Progenitor cell of endocrine pancreas (in vitro differentiated cells): ENCODE measurements at places on chromosomes 3 and 15.

DNA sequence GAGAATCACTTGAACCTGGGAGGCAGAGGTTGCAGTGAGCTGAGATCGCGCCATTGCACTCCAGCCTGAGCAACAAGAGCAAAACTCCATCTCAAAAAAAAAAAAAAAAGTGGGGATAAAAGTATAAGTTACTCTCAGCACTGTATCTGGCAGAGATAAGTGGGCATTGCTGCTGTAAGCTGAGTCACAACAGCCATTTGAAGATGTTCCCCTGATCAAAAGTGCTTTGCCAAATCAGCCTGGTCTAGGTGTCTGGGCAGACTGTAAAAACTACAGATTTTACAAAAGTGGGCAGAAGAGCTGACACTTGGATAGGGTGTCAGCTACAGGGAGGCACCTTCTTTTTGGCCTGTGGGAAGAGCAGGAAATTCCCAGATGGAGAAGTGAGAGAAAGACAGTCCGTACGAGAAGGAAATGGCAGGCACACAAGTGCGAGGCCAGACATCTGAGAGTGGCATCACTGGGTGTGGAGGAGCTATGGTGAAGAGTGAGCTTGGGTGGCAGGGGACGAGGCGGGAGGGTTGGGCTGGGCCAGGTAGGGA is 78.5 kb downstream of the TRAK1 start:
- DNase-seq: no peak

- DNase-seq: no peak
Measured at GRCh38 chr15:22978691-22979237, 1.4 kb downstream of the CYFIP1 start.

DNA sequence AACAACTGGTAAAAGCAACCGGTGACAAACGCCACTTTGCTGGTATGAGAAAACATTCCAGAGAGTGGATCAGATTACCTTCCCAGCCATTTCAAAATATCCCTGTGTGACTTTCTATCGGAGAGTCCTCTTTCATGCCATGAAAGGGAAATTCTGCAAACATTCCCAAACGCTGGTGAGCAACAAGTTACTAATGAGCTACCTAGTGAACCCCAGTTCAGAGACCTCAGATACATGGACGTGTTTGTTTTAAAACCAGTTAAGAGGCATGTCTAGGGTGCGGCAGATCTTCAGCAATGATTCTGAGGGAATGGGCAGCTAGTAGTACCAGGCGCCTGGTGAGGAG is 418.2 kb upstream of the NR2F2 start:
- no peak for DNase-seq

GRCh38 chr3:66014651-66015050 is 24.1 kb downstream of the MAGI1 start:
- DNase-seq: no peak

DNA sequence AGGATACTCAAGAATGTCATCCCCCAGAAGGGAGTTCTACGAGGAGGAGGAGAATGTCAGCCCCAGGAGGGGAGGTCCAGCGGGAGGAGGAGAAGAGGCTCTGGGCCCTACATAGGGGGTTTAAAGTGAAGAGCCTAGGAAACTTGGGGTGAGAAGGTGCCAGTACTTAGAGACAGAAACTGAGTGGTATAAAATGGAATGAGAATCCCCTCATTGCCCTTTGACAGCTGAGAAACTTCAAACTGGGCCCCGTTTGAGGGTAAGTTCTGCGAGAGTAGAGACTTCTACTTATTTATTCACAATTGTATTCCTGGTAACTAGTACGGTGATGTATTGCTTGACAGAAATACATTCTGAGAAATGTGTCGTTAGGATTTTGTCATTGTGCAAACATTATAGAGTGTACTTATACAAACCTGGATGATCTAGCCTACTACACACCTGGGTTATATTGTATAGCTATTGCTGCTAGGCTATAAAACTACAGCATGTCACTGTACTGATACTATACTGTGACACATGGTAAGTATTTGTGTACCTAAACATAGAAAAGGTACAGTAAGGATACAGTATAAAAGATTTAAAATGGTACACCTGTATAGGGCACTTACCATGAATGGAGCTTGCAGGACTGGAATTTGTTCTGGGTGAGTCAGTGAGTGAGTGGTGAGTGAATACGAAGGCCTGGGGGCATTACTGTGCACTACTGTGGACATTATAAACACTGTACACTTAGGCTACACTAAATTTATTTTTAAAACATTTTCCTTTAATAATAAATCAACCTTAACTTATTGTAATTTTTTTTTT is 62.0 kb downstream of the TSC22D2 start:
- DNase-seq: no peak

GRCh38 chr3:110562621-110563020 is 509.0 kb upstream of the NECTIN3 start:
- no peak for DNase-seq

DNA sequence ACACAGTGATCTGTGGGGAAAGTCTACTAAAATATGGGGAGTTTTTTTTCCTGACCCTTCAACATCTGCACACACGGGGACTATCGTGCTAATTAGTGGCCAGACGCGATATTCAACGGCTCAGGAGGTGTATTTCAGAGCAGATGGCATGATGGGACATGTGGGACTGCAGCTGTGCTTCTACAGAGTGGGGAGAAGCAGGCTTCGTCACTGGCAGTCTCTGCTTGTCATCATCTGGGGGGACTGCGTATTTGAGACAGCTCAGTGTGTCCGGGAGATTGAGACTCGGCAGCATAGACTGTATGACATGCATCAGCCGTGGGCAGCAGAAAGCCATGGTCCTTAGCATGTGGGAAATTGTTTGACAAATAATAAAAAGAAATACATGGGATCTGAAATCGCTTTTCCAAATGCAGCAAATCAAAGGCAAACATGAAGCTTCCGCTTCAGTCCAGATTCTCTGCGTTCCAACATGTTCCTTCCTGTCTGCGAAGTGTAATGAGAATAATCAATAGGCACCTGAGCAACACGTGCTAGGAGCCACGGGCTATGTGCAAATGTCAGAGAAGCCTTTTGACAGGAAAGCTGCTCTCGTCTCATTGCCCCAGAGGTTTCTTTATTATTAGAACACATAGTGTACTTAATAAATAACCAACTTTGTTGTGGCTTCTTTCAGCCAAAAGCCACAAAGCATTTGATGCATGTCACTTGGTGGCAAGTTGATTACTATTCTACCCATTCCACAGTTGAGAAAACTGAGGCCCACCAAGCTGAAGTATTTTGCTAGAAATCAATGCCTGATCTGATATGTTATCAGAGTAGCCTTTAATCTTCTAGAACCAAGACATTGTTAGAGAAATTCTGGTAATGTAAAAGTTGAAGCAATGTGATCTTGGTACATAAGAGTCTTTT is 276.3 kb downstream of the RYR3 start:
- no peak for DNase-seq

DNA sequence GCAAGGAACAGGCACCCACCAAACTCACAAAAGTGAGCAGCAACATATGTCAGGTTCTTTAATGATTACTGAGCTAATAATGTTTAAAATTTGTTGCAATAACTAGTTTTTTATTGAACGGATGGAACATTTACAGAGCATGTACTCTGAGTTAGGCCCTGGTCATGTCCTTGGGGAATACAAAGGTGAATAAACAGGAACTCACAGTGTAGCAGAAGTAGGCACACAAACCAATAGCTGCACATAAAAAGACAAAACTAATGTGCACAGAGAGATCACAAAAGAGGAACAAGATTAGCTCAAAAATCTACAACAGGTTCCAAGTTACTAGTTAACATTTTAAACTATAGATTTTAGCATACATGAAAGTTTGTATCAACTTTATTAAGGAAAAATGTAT is 505.3 kb upstream of the PPP2R3A start:
- no peak for DNase-seq

DNA sequence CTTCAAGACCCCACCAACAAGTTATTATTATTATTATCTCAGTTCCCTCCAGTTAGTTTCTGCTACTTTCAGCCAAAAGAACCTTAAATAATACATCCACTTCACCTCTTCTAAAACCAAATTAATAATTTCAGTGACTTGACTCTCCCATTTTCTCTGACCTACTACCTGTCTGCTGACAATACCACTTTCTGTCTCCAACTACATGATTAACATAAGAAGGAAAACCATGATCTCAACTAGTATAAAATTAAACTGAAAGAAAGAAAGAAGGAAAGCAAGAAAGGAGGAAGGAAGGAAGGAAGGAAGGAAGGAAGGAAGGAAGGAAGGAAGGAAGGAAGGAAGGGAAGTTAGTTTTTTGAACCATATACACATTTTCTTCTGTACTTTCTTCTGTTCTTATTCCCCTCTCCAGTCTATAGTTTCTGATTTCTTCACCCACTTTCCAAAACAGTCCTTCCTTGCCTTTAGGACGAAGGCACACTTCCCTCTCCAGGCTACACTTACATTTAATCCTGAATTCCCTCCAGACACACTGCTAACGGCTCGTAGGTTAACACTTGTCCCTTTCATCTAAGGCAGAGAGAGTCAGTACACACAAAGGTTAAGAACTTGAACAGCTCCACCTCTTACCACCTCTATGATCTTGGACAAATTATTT is 79.5 kb upstream of the GUCA1C start:
- no peak for DNase-seq

- DNase-seq: no peak
Measured at GRCh38 chr3:155701882-155702465, 42.9 kb downstream of the PLCH1 start.

GRCh38 chr3:11719406-11720303 is 75.9 kb upstream of the VGLL4 start:
- peak; percentile 94 for DNase-seq

GRCh38 chr3:37991109-37991508 is 523 bp downstream of the VILL start:
- DNase-seq: no peak

DNA sequence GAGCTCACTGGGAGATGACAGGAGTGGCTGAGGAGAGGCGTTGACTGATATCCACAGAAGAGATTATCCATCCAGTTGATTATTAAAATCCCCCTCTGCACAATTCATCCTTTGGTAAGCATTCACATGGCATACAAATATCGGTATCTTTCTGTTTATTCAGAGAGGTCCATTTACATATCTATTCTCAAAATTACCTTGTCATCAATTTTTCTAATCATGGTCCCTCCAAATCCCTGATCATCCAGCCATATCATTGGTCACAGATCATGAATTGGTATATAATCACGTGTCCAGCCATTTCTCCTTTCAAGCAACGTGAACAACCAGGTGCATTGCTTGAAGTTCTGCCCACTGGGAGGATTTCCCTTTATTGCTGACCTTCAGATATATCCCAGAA is 1321.0 kb downstream of the ROBO2 start:
- DNase-seq: no peak

DNA sequence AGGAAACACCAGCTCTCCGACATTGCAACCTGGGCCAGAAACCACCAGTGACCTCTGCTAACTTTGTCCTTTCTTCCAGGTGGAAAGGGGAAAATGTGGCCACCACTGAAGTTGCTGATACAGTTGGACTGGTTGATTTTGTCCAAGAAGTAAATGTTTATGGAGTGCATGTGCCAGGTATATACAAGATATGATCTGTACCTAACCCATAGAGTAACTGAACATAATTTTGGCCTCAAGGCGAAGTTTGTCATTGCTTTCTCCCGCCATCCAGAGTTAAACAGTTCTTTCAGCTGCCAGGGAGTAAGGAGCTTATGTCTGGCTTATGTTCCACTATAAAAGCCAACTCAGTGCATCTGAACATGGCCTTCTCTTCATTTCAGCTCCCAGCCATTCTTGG is 36.7 kb downstream of the HDC start:
- DNase-seq: no peak

GRCh38 chr15:61621146-61621545 is 392.0 kb upstream of the RORA start:
- DNase-seq: peak; percentile 16

- DNase-seq: peak; percentile 4
Measured at GRCh38 chr3:134623615-134624245, 27.1 kb downstream of the KY start.

GRCh38 chr15:38623744-38624143 is 59.1 kb upstream of the RASGRP1 start:
- no peak for DNase-seq

- no peak for DNase-seq
Measured at GRCh38 chr3:122502941-122503340, 11.8 kb downstream of the KPNA1 start.

- DNase-seq: no peak
Measured at GRCh38 chr3:69204315-69204957, 82.0 kb upstream of the LMOD3 start.

DNA sequence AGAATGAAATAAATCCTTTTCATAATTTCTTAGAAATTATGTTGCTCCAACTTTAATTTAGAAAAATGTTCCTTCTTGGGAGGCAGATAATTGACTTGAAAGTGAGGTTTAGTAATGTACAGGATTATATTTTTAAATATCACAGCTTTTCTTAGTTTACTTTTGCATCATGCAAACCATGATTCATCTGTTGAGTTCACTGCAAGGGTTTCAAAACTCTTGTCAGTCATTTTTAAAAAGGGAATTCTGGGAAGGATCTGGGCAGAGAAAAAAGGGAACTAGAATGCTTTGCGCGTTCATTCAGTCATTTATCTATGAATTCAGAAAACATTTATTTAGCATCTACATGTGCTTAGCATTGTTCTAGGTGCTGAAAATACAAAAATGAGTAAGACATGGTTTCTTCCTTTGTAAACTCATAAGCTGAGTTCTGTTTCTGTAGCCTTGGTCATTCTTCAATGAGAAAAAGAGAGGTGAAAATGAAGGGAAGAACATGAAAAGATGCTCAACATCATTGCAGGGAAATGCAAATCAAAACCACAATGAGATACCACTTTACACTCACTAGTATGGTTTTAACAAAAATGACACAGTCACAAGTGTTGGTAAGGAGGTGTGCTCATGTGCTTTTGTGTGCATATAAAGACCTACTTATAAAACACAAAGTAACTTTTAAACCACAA is 209.1 kb downstream of the NR1D2 start:
- DNase-seq: no peak
